ENCODE measurements at places on chromosomes 3 and 15. TPM values are rescaled to one million over a fixed set of nuclear protein-coding genes. Genes with fewer than 3 reads are reported as not detected.

Gene OIP5
- total RNA-seq = not detected

Gene PML
- 55.9 TPM for total RNA-seq

Gene RETNLB
- total RNA-seq = not detected

Gene ZWILCH
- 6.2 TPM for total RNA-seq

- DNase-seq = no peak
Measured at GRCh38 chr3:155846119-155846518, 8.1 kb downstream of the SLC33A1 start.

All from thyroid gland (tissue), 4 donors.